ENCODE measurements at places on chromosomes 3 and 15. TPM values are rescaled to one million over a fixed set of nuclear protein-coding genes. Genes with fewer than 3 reads are reported as not detected.

CASR gene
- not detected for total RNA-seq

- DNase-seq: peak; percentile 78
Observed at GRCh38 chr3:113287111-113287802, 75.9 kb downstream of the BOC start.

GP9 gene
- total RNA-seq: not detected

- peak; percentile 77 for DNase-seq
Observed at GRCh38 chr15:22257047-22258008, 177.0 kb downstream of the OR4M2 start.

GRCh38 chr3:67301556-67301955, 303.4 kb downstream of the KBTBD8 start:
- DNase-seq: no peak

LRTM1 gene
- total RNA-seq: not detected

GRCh38 chr3:60303160-60303559, 948.1 kb downstream of the FHIT start:
- DNase-seq: peak; percentile 13

- DNase-seq: no peak
Observed at GRCh38 chr3:65938676-65939075, 100.0 kb downstream of the MAGI1 start.

DNA sequence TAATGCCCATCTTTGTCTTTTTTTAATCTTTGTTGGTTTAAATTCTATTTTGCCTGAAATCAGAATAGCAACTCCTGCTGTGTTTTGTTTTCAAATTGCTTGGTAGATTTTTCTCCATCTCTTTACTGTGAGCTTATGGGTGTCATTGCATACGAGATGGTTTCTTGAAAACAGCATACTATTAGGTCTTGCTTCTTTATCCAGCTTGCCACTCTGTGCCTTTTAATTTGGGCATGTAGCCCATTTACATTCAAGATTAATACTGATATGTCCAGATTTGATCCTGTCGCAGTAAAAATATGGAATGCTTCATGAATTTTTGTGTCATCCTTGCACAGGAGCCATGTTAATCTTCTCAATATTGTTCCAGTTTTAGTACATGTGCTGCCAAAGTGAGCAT, 316.6 kb downstream of the CGGBP1 start:
- no peak for DNase-seq

Measured in fibroblast of villous mesenchyme (primary cell).